GM23248 (cell line): ENCODE measurements at places on chromosomes 3 and 15.

GRCh38 chr3:50364573-50365079 is 5.3 kb upstream of the TMEM115 start:
- peak; percentile 53 for DNase-seq

- no peak for DNase-seq
Observed at GRCh38 chr15:67059127-67059553, 6.3 kb upstream of the SMAD3 start.

GRCh38 chr15:67146234-67146633 is 80.8 kb downstream of the SMAD3 start:
- DNase-seq: peak; percentile 92

- DNase-seq: no peak
Observed at GRCh38 chr3:19961960-19962359, 15.1 kb downstream of the RAB5A start.

DNA sequence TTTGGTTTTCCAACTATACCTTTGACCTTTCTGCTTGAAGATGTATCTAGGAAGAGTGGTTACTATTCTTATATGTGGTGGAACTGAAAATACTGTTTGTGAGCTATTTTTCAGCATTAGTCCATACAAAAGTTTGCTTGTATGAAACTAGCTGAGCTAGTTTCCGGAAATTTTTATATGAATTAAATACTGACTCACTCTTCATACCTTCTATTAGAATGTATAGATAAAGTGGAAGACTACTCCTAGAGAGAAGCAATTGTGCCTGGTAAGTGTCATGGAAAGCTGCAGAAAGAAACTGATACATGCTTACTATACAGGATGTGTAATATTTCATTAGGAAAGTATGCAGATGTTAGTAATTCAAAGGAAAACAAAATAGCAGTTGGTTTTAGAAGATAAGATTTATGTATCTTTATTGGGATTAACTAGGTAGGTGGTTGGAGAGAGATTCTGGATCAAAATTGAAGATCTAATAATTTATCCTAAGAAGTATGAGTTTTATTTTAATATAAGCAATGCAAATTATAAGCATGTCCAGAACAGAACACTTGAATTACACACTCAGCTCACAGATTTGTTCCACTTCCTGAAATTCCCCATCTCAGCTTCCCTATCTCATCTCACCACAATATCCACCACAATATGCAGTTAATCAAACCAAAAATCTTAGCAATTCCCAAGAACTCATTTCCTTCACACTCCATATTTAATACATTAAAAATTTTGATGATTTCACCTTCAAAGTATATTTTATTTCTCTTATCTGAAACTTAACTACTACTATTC is 82.8 kb downstream of the BCHE start:
- DNase-seq: no peak

GRCh38 chr3:159974-160373 is 36.6 kb upstream of the CHL1 start:
- no peak for DNase-seq

DNA sequence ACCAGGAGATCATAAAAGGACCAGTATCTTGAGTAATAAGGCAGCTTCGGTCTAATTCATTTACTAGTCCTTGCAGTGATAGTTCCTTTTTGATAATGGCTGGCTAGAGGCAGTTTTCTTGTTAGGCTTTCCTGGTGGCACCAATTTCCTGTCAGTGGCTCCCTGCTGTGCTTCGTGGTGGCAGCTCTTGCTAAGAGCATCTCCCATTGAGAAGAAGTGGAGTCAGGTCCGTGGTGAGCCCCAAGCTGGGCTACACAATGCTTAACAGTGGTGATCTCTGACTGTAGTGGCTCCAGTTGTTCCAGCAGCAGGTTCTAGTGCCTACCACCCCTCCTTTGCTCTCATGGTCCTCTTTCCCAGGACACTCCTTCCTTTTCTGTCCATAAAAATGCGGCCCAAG is 111.2 kb downstream of the RAP2B start:
- DNase-seq: no peak
